ENCODE measurements at places on chromosomes 7 and 10.

DNA sequence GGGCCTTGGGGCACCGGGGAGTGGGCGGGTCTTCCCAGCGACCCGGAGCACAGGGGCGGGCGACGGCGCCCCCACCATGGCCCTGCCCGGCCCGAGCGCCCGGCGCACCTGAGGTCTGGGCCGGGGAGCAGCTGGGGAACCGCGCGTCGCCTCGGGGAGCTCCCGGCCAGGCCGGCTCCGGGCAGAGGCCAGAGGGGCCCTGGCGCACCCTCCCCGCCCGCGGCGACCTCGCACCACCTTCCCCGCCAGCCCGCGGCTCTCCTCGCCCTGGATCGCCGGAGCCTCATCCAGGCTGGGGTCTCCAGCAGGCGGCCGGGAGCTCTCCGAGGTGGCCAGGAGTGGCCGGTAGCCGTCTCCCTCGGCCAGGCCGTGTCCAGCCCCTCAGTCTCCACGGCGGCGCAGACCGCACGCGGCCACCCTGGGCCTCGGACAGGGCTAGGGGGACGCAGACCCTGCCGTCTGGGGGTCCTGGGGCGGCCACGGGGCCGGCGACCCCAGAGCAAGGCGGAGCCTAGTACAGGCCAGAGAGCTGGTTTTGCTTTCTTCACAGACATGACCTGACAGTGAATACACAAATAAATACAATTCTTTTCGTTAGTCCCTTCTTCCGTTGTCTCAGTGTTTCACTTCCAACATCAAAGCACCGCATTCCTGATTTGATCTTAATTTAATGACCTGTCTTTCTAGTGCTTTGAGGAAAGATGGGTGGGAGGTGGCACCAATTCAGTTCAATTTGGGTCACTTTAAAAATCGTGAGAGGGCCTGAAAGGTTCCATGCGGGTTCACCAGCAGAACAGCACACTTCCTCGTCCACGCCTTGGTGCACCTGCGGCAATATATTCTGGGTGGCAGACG is 356.9 kb downstream of the DNAJB6 start:
- DNase-seq: no peak
- H3K36me3 ChIP-seq: no peaks in the 10 kb centered on the region
- peaks cover 54% of the 10 kb centered on the region for H3K27me3 ChIP-seq
- H3K27ac ChIP-seq: no peak overlapping the region

DNA sequence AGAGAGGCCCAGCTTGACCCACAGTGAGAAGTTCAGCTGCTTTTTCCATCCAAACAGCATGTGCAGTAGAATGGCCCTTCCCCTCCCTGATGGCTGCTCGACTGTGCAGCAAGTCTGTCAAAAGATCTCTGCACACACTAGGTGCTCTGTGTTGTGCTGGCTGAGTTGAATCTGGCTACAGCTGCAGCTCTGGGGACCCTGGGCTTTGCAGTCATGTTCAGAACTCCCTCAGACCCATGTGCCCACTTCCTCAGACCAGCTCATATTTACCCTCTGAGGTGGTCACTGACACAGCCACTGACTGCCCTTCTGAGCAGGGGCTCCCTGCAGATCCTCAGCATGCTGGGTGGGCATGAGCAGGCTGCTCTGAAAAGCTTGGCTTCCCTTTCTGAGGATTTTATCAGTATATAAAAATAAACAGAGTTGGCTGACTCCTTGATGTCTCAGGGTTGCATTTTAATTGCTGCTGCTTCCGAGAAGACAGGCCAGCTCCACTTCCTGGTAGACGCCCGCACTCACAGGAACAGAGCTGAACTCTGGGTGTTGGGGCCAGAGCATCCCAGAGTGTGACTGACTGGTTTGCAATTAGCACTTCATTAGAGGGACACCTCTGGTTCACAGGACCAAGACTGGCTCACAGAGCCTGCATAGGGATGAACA is 507.9 kb downstream of the RPS24 start:
- H3K27me3 ChIP-seq: peaks cover 5% of the 10 kb centered on the region
- DNase-seq: no peak
- H3K27ac ChIP-seq: no peak overlapping the region
- H3K4me3 ChIP-seq: no peak overlapping the region
- H3K36me3 ChIP-seq: no peaks in the 10 kb centered on the region

DNA sequence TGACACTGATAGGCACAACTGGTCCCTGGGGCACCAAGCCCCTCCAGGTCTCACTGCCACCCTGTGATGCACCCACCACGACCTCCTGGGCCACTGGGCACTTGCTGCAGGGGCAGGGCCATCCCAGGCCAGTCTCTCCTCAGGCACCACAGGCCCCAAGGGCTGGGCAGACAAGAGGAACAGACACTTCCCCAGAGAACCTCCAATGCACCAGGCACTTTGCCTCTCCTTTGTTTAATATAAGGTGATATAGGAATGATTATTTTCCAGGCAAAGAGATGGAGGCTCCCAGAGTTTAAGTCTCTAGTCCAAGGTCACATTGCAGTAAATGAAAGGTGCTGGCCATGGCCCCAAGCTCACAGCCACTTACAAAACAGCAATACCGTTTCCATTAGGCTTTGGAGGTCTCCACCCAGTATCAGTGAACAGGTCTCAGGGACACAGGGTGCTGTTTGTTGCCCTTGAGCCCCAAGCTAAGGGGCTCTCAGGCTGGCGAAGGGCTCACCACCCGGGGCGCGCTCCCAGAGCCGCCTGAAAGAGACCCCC is 4.5 kb downstream of the DEPP1 start:
- no peaks in the 10 kb centered on the region for H3K36me3 ChIP-seq
- H3K4me1 ChIP-seq: peaks cover 40% of the 10 kb centered on the region
- H3K27ac ChIP-seq: no peak overlapping the region
- H3K4me3 ChIP-seq: peak overlapping the region; percentile 55
- H3K27me3 ChIP-seq: no peaks in the 10 kb centered on the region
- no peak for DNase-seq

GRCh38 chr7:1651031-1651446 is 19.0 kb upstream of the ELFN1 start:
- H3K27me3 ChIP-seq: peaks cover 2% of the 10 kb centered on the region
- no peak overlapping the region for H3K4me3 ChIP-seq
- H3K27ac ChIP-seq: no peak overlapping the region
- no peaks in the 10 kb centered on the region for H3K4me1 ChIP-seq

DNA sequence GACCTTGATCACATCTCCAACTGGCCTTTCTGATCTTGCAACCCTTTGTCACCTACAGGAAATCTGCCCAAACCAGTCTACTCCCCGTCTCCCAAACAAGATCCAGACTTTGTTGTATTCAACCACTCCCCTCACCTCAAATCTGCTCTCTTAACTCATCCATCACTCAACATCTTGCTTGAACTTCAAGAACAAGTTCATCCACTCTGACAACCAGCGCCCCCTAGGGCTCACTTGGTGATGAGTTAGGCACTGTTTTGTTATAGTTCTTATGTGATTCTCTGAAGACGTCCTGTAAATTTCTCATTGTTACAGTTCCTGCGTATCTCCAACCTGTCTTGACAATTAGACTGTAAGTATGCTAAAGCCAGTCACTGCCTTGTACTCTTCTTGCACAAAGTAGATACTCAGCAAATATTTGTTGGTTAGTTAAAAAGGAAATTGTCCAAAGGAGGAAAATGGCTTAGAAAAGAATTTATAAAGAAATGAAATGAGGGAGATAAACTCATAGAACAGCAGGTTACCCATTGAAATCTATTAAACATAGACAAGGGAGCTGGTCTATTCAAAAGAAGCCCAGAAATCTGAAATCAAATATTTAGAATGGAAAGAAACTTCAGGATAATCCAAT is 5.3 kb downstream of the FRMD4A start:
- peak; percentile 15 for DNase-seq
- H3K27me3 ChIP-seq: peaks cover 25% of the 10 kb centered on the region
- no peaks in the 10 kb centered on the region for H3K4me1 ChIP-seq
- no peak overlapping the region for H3K27ac ChIP-seq
- H3K36me3 ChIP-seq: no peaks in the 10 kb centered on the region
- H3K4me3 ChIP-seq: no peak overlapping the region

GRCh38 chr7:135990258-135990657 is 13.1 kb upstream of the MTPN start:
- no peak for DNase-seq
- H3K27ac ChIP-seq: no peak overlapping the region
- no peaks in the 10 kb centered on the region for H3K27me3 ChIP-seq
- peaks cover 13% of the 10 kb centered on the region for H3K4me1 ChIP-seq
- H3K36me3 ChIP-seq: no peaks in the 10 kb centered on the region
- H3K4me3 ChIP-seq: no peak overlapping the region

- H3K27ac ChIP-seq: no peak overlapping the region
- no peak for DNase-seq
Observed at GRCh38 chr7:141320287-141320686, 230.9 kb upstream of the AGK start.

DNA sequence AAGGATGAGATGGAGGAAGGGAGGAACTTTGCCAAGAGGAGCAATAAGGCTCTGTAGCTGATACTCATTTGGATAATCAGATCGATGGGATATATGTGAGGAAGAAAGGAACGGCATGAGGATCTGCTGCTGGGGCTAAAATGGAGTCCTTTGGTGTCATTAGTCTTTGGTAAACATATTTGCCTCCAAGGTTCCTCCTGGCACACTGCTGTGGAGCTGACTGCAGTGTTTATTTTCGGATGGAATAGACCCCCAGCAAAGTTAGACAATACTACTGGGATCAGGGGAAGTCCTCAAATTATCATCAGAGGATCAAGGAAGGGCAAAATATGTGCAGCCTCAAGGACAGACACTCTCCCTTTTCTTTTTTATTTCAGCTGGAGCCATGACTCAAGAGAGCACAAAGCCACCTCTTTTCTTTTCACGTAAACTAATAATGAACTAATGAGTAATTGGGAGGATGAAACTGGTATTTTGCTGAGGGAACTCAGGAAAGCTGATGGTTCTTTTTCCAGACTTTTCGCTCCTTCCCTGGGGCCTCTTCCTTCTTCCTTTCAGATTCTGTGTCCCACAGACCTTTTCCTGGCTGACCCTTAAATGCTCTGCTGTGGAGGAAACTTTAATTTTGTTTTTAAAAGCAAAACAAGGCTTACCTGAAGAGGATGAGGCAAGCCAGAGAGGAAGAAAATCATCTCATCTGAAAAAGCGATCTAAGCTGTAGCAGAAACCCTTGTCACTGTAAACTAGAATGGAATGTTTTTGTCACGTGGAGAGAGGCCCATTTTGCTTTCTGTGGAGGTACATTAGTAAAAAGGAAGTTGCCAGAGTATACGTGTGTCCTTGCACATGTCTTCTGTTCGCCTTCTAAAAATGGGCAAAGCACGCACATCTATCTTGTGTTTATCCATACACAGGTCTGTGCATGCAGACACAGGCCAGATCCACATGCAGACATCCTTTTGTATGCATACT is 33.3 kb downstream of the LRMDA start:
- H3K4me3 ChIP-seq: no peak overlapping the region
- no peaks in the 10 kb centered on the region for H3K27me3 ChIP-seq
- H3K36me3 ChIP-seq: no peaks in the 10 kb centered on the region
- no peak for DNase-seq

DNA sequence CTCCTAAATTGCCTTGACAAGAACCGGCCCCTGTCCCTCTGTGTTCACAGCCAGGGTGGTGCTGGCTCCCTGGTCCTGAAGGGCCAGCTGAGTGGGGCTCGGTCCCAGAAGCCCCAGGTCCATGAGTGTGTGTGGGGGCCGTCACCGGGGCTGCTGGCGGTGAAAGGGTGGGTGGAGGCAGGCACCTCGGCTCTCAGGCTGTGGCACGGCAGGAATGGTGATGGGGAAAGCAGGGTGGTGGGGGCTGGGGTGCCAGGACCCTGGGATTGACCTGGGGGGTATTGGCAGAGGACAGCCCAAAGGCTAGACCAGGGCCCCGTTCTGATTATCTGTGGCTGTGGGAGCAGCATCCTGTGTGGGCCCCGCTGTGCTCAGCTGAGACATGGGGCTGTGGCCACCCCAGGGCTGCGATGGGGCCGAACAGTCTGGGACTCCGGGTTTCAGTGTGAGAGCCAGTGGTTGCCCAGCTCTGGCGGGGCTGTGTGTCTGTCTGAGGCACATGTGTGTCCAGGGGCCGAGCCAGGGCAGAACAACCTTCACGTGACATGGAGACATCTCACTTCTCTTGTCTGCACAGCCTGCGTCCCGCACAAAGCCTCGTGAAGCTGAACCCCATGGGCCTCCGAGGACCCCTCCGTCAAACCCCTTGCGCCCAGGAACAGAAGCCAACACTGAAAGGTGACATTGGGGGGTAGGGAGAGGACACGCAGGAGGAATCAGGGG is 144.2 kb downstream of the ELFN1 start:
- H3K36me3 ChIP-seq: peaks cover 13% of the 10 kb centered on the region
- H3K27ac ChIP-seq: no peak overlapping the region
- peaks cover 12% of the 10 kb centered on the region for H3K4me1 ChIP-seq
- H3K4me3 ChIP-seq: no peak overlapping the region
- no peaks in the 10 kb centered on the region for H3K27me3 ChIP-seq

DNA sequence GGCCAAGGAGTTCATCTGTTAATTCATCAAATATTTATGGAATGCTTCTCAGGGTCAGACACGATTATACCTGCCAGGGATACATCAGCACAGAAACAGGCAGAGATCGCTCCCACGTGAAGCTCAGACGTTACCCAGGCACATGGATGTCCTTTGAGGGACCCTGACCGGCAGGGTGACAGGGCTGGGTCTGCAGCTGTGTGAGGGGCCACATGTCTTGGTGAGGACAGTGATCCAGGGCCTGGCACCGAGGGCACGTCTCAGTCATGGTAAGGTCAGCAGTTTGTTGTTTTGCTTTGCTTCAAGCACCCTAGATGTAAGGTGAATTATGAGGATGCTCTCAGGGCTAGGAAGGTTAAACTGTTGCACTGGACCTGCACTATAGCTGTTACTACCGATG is 227.9 kb downstream of the WDR37 start:
- no peak overlapping the region for H3K27ac ChIP-seq
- no peak overlapping the region for H3K4me3 ChIP-seq
- no peak for DNase-seq
- H3K36me3 ChIP-seq: no peaks in the 10 kb centered on the region
- no peaks in the 10 kb centered on the region for H3K4me1 ChIP-seq
- peaks cover 4% of the 10 kb centered on the region for H3K27me3 ChIP-seq

DNA sequence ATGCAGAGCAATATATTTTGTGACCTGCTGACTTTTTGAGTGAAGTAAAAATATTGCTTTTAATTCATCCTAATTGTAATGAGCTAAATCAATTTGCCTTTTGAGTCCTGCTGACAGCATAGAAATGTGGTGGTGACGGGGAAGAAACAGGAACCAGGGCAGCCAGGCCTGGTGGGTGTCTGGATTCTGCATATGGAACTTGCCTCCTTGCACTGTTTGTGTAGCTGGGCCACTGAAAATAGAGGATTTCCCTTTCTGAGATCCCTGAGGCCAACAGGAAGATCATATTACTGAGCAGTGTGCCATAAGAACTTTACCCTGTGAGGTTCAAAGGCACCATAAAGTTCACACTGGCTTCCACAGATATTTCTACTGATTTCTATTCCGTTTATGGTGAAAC is 488.4 kb upstream of the AKR1E2 start:
- no peaks in the 10 kb centered on the region for H3K36me3 ChIP-seq
- DNase-seq: no peak
- no peak overlapping the region for H3K27ac ChIP-seq
- H3K4me3 ChIP-seq: no peak overlapping the region

- no peaks in the 10 kb centered on the region for H3K27me3 ChIP-seq
- no peak for DNase-seq
- H3K27ac ChIP-seq: no peak overlapping the region
- no peaks in the 10 kb centered on the region for H3K4me1 ChIP-seq
- no peaks in the 10 kb centered on the region for H3K36me3 ChIP-seq
- no peak overlapping the region for H3K4me3 ChIP-seq
Observed at GRCh38 chr7:132932296-132933071, 149.4 kb downstream of the CHCHD3 start.
